ENCODE measurements at places on chromosomes 13 and 19. TPM values are rescaled to one million over a fixed set of nuclear protein-coding genes. Genes with fewer than 3 reads are reported as not detected.

NLRP4 gene
- total RNA-seq = not detected

GRIN3B gene
- not detected for total RNA-seq

KCTD12 gene
- 0.76 TPM for total RNA-seq

S1PR5 gene
- 5.1 TPM for total RNA-seq

LGALS4 gene
- 1.6 TPM for total RNA-seq

C19orf67 gene
- not detected for total RNA-seq

NDUFS7 gene
- 89.1 TPM for total RNA-seq

CEACAM4 gene
- not detected for total RNA-seq

Measured in natural killer cell treated with Interleukin-12 subunit alpha and Interleukin-12 subunit beta and Interleukin-15 and Interleukin-18, amount 100 ng/mL, for 72 hours (primary cell).